ENCODE measurements at places on chromosomes 6 and 20.
A peak's percentile ranks its signal among the peaks of the same experiment; 100 is the strongest.

GRCh38 chr20:50636601-50637540, 54.5 kb downstream of the RIPOR3 start:
- DNase-seq, result no peak

DNA sequence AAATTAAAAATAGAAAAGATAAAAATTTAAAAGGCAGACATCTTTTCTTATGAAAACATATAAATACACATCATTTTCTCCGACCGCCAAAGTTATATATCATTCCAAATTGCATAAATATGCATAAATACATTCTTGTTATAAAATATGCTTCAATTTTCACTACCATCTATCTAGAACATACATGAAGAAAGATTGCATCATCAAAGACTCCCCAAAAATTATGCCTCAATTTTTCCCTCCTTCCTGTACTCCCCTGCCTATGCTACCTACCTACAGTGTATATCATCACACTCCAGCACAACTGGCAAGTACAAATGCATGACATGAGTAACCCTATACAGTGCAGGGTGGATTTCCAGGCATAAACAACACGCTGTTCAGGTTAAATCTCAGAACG, 49.9 kb upstream of the TENT5A start:
- DNase-seq, result no peak

DNA sequence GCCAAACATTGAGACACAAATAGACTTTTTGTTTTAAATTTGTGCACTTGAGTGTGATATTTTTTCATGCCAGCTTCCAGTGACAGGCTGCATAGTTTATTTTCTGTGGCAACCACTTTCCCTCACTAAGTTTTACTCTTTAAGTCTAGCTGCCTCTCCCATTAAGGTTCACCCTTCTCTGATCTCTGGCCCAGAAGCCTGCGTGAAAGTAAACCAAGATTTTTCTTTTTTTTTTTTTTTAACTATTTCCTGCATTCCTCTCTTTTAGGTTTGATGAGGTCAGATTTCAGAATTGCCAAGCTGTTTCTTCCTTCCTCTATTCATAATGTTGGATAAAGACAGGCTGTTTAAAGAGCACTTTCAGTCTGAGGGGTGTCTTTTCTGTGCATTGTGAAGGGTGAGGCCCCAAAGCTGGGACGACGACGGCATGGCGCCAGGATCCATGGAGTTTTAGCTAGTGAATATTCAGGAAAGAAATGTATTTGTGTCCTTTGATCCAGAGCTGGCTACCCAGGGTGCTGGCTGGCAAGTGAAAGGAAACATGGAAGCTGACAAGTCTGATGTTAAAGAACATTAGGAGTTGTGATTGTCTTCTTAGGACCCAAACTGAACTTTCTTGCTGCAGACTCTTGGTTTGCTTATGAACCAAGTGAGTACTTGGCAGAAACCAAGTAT, 50.7 kb downstream of the DOK5 start:
- DNase-seq, result no peak

DNA sequence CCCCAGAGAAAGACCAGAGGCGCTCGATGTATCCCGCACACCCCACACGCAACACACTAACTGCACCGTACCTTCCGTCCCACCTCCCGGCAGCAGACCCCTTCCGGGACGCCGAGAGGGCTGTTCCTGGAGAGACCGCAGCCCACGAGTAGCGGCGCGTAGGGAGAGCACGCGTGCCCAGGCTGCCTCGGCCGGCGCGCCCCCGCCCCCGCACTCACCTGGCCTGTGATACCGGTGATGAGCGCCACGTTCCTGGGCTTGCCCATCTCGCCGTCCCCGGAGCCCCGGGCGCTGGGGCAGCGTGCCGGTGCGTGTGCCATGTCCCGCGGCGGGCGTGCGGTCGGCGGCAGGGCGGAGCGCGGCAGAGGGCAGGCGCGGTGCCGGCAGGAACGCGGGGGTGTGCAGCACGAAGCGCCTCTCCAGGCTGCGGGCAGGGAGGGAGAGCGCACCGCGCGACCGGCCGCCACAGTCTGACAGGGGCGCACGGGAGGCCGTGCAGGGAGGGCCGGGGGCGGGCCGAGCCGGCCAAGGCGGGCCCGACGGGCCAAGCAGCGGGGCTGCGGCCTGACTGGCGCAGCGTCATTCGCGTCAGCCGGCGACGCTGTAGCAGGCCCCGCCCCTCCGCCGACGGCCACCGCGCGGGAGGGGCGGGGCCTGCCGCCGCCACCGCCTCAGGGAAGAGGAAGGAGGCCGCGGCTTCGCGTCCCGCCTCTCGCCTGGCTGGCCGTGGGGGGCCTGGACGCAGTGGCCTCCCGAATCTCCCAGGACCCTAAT, at the start of gene GMDS:
GMDS (minus strand) TSS at position 503 of the 774 bp plus-strand sequence.
- DNase-seq, result peak; percentile 87

GRCh38 chr6:3022765-3023662, 23.3 kb downstream of the NQO2 start:
- no peak for DNase-seq

GRCh38 chr20:9506280-9506821, 8.0 kb upstream of the LAMP5 start:
- DNase-seq, result no peak

GRCh38 chr6:169234634-169235033, 19.0 kb downstream of the THBS2 start:
- DNase-seq, result no peak

- no peak for DNase-seq
Measured at GRCh38 chr6:126026001-126026400, 39.7 kb downstream of the TRMT11 start.

DNA sequence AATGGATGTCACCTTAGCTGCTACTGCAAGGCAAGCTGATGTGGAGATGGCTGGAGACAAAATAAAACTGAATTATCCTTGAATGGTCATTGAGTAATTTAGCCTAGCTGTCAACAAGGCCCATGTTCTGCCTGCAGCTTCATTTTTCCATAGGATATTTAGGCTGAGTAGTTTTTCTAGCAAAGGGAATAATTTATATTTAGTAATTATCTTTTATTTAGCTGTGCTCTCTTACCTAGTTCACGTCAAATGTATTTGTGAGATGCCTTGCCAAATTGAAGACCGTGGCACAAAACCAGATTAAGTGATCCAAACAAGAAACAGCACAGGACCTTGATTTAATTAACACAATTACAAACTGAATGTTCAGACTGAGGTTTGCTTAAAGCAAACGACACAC, 77.4 kb upstream of the CEP162 start:
- DNase-seq, result no peak

DNA sequence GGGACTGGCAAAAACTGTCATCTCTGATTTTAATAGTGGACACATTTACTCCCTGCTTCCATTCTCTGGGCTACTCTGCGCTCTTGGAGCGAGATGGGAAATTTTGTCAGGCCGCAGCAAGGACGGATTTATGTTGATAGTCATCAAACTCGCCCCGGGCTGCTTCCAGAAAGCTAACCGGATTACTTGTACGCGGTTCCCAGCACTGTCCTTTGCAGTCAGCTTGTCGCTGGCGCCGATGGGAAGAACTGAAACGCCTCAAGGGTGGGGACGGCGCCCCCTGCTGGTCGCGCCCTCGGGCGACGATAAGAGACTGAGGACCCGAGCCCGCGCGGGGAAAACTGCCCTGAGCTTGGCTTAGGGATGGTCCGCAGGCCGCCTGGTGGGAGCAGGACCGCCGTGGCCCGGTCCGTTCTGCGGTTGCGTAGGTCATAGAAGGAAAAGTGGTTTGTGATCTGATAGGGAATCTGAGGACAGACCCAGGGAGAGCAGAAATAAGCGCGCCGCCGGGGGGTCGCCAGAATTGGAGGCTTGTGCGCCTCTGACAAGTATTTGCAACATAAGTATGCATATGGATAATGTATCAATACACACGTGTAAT, 984 bp upstream of the ABT1 start:
- DNase-seq, result peak; percentile 84

- DNase-seq, result no peak
Measured at GRCh38 chr20:46990596-46991104, 96.0 kb downstream of the EYA2 start.

DNA sequence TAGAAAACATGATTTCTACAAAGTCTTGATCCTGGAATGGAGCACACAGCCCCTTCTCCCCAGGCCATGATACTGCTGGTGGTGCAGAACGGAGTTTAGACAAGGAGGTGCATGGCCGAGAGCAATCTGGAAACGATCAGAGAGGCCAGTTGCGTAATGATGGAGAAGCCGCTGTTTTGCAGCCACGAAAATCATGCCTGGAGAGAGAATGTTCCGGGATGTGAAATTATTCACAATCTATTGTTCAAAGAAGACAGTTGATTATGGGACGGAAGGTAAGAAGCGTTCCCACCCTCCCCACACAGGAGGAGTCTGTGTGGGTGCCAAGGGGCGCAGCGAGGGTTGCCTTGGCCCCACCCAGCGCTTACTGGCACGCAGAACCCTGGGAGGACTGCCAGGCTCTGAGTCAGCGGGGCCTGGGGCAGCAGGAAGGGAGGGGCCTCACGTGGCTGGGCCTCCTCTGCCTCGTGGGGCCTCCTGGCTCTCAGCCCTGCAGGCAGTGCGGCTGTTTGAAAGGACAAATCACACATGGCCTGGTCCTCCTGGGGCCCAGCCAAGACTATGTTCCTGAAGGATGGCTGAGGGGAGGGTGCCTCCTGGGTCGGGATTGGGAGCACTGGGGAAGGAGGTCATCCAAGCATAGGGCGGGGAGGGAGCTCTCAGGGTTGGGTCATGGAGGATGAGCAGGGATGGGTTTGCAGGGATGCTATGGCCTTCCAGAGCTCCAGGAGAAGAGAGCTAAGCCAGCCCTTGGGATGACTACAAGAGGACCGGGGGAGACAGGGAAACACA, 8.7 kb upstream of the AP5S1 start:
- peak; percentile 90 for DNase-seq

GRCh38 chr20:17471606-17472187, 59.5 kb downstream of the BFSP1 start:
- no peak for DNase-seq

- DNase-seq, result no peak
Measured at GRCh38 chr20:15196547-15197255, 859.3 kb upstream of the FLRT3 start.

- DNase-seq, result no peak
Measured at GRCh38 chr6:33993653-33994471, 152.0 kb downstream of the GRM4 start.

GRCh38 chr6:53484476-53485280, 60.2 kb downstream of the GCLC start:
- peak; percentile 67 for DNase-seq

DNA sequence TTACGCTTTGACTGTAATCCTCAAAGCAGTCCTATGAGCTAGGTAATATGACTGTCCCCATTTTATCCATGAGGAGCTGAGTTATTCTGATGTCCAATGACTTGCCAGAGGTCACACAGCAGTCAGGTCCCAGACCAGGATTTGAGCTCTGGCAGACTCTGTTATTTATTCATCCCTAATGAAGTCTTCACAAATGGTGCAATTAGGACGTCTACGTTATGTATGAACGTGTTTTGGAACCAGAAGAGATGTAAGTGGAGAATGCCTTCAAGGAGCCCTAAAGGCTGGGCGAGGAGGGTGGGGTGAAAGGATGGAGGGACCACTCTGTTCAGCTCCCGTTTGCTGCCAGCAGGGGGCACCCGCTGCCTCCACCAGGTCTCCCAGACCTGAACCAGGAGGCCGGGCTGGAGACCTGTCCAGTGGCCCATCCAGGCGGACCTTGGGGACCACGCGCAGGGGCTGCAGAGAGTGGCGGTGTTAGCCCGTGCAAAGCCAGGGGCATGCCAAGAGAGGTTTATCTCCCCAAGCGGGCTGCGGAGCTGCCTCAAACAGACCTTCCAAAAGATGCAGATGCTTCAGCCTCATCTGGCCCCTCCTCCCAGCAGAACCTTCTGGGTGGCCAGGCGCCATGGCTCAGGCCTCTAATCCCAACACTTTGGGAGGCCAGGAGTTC, 15.2 kb upstream of the ZNF335 start:
- DNase-seq, result peak; percentile 74

- no peak for DNase-seq
Measured at GRCh38 chr6:139855671-139856311, 481.3 kb upstream of the CITED2 start.

DNA sequence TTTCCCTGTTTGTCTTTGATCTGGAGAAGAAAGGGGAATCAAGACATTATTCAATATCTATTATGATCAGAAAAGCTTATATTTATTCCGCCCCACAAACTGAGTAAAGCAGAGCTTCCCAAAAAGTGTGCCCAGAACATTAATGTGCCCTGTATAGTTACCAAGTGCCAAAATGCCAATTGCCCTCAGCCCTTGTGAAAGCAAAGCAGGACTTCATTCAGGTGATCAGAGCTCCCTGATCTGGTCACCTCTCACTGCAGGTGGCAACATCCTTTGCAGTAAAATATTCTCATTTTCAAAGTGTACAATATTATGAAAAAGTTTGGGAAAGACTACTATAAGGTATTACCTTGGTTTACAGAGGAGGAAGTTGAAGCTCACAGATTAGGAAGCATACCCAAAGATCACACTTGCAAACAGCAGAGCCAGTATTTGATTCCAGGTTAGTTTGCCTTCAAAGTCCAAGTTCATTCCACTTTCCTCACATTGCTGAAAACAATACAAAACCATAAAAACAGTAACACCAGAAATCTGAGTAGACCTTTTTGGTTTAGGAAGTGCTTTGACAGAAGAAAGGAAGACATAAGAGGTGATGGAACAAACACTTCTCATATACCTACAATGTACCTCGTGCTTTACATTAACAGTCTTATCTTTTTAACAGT, 19.6 kb upstream of the GCLC start:
- DNase-seq, result no peak

- no peak for DNase-seq
Measured at GRCh38 chr6:128844598-128844997, 38.3 kb upstream of the LAMA2 start.

DNA sequence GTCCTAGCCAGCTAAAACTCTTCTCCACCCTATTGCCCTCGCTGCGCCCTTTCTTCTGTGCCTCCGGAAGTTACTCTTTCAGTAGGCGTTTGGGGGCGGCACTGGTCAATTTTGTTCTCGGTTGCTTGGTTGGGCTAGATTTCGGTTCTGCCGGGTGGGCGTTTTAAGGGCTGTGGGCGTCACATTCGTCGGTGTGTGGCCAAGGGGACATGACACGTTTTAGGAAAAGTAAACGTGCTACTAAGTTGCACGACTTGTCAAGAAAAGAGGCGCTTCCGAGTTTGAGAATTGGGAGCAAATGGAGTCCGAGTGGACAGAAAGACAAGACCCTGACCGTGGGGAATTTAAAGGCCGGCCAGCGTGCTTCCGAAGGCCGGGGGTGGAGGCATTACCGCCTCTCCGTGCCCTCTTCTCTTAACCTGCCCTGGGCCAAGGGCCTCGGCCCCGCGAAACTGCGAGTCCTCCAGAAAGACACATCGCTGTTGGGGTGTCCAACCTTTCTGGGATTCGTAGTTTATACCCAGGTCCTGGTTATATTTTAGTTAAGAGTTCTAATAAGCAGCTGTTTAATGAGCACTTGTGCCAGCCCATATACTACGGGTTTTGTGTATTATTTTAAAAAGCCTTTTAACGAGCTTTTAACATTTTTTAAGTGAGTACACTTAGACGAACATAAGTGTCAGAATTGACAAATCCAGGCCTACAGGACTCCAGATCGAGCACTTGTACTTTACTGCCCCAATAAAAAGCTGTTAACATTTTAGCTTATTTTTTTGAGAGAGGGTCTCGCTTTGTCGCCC, 664 bp upstream of the BAG6 start:
- no peak for DNase-seq

Data from CD4-positive, alpha-beta T cell treated with Interleukin-4 for 1 hour (primary cell).